IMR-90 (cell line): ENCODE measurements at places on chromosomes 16 and 17. TPM values are rescaled to one million over a fixed set of nuclear protein-coding genes. Genes with fewer than 3 reads are reported as not detected.
A peak's percentile ranks its signal among the peaks of the same experiment; 100 is the strongest.

ASPHD1 gene
- 14.5 and 15.7 TPM in 2 replicates for polyA plus RNA-seq

GRCh38 chr17:20121359-20122253 is 112.4 kb downstream of the SPECC1 start:
- peak; percentile 62 for DNase-seq

SRCIN1 gene
- polyA plus RNA-seq, result not detected in 2 replicates

GRCh38 chr16:54116124-54116655 is 170.4 kb downstream of the IRX3 start:
- DNase-seq, result no peak

DNA sequence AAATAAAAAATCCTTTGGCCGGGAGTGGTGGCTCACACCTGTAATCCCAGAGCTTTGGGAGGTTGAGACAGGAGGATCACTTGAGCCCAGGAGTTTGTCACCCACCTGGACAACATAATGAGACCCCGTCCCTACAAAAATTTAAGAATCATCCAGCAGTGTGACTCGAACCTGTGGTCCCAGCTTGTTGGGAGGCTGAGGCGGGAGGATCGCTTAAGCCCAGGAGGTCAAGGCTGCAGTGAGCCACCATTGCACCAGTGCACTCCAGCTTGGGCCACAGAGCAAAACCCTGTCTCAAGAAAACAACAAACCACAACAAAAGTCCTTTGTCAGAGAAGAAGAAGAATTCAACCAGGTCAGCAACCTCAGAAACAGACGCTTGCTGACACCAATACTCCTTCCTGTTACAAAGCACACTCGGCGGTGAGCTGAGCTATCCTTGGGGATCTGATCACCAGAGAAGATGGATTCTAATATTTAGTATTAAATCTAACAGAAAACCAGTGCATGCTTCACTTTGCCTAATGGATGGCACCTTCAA is 12.9 kb upstream of the PVALEF start:
- no peak for DNase-seq

TBC1D3D gene
- 0.09 TPM in 1 of 2 replicates, not detected in the other for polyA plus RNA-seq
